ENCODE measurements at places on chromosomes 3 and 15.

DNA sequence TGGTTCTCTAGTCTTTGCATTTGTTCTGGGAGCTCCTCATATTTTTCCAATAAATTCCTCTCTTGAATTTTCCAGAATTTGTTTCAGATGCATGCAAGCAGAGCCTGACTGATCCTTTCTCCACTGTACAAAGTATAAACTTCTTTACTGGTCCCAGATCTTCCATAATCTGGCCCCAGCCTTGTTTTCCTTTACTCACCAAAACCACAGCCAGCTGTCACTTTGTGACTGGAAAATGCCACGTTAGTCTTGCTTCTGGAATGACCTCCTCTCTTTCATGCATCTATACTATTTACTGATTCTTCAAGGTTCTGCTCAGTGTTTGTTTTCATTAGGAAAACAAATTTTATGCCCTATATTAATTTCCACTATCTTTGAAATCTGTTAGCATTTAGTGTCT is 60.4 kb upstream of the SPPL2A start:
- DNase-seq = no peak

DNA sequence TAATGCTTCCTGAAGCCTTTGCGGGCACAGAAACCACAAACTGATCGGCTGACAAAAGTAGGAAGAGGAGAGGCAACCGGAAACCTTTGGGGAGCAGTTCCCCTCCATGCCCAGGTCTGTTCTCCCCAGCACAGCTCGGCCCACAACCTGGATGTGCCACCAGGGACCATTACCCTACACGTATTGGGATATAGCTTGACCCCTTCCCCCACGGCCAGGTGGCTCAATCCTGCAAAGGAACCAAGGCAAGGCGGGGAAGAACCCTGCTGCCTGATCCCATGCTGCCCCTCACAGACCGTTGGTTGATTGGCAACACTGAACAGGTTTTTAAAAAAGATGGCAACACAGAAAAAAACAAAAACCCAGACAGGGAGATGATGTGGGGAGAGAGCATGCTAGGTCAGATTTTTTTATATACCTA is 19.7 kb upstream of the TCAIM start:
- DNase-seq = no peak

DNA sequence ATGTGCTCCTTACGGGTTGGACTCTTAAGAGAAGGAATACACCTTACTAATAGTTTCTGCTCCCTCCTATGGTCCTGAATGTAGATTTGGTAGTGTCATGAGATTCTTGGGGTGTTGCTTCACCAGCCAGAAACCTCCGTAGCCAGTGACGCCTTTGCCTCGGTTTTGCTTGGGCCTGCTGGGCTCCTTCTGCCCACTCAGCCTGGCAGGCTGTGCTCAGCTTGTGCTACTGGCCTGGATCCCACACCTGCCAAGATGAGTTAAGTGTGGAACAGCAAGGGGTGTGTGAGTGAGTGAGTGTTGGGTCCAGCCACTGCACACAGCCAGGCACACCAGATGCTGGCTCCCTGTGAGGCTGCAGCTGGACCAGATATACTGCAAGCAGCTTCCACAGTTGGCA is 560.1 kb downstream of the NLGN1 start:
- DNase-seq = no peak

GRCh38 chr3:15263926-15264325 is 57.9 kb downstream of the CAPN7 start:
- no peak for DNase-seq

DNA sequence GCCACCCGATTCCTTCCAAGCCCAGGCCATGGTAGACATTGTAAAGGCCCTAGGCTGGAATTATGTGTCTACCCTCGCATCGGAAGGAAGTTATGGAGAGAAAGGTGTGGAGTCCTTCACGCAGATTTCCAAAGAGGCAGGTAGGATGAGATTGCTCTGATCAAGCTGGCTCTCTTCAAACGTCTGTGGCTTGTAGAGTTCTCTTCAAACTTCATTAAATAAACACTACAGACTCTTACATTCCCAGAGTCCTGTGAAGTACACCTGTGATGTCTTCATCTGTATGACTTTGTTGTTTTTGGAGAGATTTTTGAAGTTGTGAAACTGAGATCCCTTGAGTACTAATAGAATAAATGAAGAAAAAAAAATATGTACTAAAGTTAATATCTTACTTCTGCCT is 285.6 kb downstream of the GRM7 start:
- DNase-seq = no peak

DNA sequence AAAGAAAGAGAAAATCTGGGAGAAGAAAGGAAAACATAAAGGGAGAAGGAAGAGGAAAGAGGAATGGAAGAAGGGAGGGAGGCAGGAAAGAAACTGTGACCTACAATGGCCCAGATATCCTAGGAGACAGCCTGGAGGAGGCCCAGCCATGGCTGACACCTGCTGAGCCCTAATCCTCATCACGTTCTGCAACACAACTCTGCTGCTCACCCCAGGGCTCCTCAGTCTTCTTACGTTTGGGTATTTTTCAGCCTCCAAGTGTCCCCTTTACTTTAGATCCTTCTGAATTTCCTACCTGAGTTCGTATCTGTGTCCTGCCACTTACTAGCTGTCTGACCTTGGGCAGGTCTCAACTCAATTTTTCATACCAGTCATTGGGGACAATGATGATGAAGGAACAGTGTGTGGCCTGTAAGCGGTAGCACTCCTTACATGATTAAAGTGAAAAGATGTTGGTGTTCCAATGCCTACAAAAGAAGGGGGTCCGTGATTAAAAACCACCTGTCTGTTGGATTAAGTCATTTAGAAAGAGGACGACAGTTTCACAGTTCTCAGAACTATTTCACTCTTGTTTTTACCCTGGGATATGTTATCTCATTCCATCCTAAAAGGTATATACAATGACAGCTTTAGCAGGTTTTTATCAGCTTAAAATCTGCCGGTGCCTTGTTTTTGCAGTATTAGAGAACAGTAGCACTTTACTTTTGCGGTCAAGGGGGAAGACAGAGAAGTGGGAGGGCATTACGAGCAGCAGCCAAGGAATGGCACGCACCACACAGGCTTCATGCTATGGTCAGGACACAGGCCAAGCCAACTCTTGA is 47.4 kb downstream of the CCR4 start:
- DNase-seq = no peak

- no peak for DNase-seq
These were observed 812 bp upstream of the SLC12A8 start for GRCh38 chr3:125213364-125213755.

Data from AG08396 (cell line).